ENCODE measurements at places on chromosomes 16 and 17. TPM values are rescaled to one million over a fixed set of nuclear protein-coding genes. Genes with fewer than 3 reads are reported as not detected.
A peak's percentile ranks its signal among the peaks of the same experiment; 100 is the strongest.

GRCh38 chr16:72787514-72788268, 260.2 kb downstream of the ZFHX3 start:
- DNase-seq: peak; percentile 69

DNA sequence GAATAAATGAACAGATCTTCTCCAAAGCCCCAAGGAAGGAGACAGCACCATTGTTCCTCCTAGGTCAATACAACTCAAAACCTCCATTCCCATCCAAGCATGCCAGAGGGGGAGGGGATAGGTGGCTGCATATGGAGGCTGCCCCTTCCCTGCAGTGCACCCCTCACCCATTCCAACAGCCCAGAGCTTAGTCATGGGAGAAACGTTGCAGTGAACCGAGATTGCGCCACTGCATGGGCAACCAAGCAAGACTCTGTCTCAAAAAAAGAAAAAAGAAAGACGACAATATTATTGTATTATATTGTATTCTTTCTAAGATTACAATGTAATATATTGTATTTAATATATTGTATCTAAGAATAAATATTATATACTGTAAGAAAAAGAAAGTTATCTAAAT, 36.4 kb upstream of the CD300E start:
- no peak for DNase-seq

TEX14 gene
- 0.07 TPM for total RNA-seq

MAPT gene
- 0.25 TPM for total RNA-seq

DNA sequence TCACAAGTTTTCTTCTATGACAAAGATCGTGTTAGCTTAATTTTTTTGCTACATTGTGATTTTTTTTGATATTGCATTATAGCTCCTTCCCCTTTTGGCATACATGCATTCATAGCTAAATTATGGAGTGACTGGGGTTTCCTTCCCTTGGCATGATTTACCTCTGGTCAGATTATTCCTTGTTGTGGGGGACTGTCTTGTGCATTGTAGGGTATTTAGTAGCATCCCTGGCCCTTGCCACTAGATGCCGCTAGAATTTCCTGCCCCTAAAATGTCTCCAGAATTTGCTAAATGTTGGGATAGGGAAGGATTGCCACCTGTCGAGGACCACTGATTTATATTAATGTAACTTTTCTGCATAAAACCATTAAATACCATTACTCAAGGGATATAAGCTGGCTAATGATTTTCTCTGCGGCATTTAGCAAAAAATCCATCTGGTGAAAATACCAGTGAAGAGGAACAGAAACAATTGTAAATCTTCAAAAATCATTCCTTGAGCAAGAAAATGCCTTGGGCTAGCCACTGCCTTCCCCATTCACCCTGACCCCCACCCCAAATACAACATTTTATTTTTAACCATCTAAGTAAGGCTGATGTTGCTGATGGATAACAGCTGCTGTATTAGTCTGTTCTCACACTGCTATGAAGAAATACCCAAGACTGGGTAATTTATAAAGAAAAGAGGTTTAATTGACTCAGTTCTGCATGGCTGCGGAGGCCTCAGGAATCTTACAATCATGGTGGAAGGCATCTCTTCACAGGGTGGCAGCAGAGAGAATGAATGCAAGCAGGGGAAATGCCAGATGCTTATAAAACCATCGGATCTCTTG, 195.2 kb downstream of the MAP2K6 start:
- no peak for DNase-seq

DNA sequence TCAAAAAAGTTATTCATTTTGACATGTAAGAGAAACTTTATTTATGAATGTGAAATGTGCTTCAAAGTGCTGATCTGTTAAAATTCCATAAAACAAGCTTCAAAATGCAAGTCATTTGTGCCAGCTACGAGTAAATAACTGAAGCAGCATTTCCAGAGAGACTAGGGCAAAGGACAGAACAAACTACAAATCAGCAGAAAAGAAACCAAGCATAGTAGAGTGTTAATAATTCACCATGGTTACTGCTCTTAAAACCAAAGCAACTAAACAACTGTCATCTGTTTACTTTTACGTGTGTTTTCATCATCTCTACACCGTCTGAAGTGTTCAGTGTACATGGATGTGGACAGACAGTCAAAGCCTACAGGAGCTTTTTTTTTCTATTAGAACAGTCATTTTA, 1.6 kb upstream of the ASPA start:
- DNase-seq: no peak

DNA sequence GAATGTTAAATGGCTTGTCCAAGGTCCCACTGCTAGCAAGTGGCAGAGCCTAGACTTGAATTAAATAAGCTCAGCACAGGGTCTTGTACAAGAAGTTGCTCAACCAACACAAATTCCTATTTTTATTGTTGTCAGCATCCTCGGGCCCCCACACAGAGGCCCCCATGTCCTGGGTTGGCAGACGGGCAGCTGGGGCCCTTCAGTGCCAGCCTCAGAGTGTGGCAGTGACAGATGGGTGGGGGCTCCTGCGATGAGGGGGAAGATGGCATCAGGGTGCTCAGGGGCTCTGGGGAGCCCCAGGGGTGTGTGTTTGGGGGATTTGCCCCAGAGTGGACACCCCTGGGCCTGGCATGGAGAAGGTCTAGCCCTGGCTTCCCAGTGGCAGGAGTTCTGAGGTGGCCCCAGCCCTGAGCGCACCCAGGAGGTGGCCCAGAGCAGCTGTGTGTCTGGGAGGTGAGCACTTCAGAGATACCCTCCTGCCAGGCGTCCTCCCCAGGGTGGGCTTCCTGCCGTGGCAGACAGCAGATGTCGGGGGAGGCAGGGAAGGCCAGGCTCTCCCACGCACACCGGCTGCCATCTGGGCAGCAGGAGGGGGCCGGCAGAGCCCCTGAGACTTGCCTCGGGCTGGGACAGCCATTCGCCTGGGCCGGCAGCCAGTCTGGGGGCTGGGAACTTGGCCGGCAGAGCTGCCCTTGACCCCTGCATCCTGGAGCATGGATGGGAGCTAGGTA, 150.8 kb downstream of the C16orf78 start:
- no peak for DNase-seq

DNA sequence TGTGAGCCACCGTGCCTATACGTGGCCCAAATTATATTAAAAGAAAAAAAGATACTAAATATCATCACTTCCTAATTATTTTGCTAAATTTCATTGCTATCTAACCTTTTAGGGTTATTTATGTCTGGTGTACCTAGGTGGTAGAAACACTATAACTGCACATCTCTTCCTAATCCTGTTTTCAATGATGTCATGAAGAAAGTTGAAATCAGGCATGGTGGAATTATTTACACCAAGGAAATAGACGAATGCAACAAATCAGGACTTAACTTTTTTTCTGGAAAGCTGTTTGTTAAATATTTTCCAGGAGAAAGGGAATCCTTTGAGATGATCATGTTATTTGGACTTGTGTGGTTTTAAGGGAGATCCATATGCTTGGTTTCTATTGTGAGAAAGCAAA, 39.2 kb upstream of the SKAP1 start:
- no peak for DNase-seq

GRCh38 chr17:77769762-77770161, 188.7 kb upstream of the TNRC6C start:
- no peak for DNase-seq

GRCh38 chr16:84976644-84977400, 34.5 kb downstream of the ZDHHC7 start:
- no peak for DNase-seq

CDYL2 gene
- total RNA-seq: 8.4 TPM

- DNase-seq: no peak
Observed at GRCh38 chr16:84532855-84533486, 28.5 kb upstream of the MEAK7 start.

DNA sequence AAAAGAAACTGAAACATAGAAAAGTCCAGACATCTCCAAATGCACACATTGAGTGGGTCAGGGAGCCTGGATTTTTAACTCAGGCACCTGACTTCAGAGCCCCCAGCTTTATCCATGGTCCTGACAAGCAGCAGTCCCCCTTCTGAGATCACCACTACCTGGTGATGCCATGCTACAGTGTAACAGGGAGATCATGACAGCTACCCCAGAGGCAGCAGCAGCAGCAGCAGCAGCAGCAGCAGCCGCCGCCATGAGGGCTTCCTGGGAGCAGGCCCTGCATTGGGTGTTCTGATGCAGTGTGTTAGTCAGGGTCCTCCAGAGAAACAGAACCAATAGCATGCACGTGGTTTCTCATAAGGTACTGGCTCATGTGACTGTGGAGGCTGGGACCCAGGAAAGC, 198.6 kb upstream of the SALL1 start:
- no peak for DNase-seq

DNA sequence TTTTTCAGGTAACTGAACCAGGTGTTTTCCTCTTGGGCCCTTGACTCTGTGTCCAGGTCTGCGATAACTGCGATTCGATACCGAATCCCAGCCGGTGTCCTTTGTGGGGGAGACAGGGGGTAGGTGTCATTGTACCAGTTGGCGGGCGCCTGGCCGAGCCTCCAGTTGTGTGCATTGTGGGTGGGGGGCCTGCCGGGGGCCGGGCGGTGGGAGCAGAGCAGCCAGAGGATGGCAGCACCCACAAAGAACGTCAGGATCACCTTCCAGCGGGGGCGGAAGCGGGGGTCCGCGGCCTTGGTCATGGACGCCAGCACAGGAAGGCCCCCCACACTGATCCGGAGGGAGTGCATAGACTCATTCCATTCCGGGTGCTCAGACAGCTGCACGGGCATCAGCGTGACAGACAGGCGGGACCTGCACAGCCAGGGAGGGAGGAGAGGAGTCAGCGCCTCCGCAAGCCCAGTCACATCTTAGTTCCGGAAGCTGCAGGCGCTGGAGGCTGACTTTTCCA, 12.3 kb downstream of the CANT1 start:
- DNase-seq: no peak

WNT3 gene
- total RNA-seq: 2.0 TPM

GRCh38 chr17:12982224-12982623, 35.6 kb downstream of the ELAC2 start:
- no peak for DNase-seq

WNK4 gene
- 0.96 TPM for total RNA-seq

SMURF2 gene
- 45.6 TPM for total RNA-seq

CDH16 gene
- 0.33 TPM for total RNA-seq

DNA sequence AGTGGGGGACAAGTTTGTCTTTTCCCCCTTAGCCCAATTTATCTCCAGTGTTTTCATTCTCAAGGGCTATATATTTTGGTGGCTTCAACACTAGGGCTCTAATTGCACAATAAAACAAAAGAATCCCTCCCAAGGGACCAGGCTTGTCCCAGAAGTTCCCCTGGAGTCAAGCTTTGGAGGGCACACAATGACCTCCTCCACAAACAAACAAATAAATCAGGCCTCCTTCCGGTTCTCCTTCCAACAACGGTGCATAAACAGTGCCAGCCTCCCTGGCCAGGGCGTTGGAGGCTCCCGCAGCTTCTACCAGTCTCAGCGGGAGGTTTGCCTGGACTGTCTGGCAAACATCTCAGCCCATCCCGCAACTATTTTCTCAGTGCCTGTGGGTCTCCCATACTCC, 188.0 kb upstream of the FOXF1 start:
- no peak for DNase-seq

ARL2BP gene
- 70.4 TPM for total RNA-seq

DNA sequence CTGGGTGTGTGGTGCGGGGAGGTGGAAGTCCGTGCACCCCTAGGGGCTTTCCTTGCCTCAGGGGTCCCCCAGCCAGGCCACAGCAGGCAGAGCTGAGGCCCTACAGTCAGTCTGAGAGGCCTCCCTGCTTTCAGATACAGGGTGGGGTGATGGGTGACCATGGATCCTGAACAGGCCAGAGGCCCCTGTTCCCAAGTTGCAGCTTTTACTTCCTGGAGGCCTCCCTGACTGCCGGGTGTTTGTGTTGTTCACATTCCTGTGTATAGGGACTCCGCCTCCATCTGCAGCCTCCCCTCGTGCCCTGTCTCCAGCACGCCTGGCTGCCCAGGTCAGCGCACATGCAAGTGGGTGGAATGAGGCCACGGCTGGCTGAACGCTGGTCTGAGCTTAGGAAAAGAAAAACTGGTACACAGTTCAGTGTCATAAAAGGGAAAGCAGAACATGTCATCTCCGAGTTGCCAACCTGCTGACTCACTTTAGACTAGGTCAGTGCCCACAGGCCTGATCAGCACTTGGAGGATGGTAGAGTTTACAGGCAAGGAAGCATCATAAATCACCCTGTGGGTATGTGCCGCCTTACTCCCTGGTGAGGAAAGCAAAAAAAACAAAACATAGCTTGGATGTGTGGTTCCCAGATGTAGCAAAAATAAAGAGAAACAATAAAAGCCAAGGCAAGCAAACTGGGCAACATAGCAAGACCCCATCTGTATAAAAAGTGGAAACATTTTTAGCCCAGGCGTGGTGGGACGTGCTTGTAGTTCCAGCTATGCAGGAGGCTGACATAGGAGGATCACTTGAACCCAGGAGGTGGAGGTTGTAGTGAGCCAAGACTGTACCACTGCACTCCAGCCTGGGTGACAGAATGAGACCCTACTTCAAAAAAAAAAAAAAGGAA, 6.2 kb upstream of the SLC7A6 start:
- peak; percentile 99 for DNase-seq

DHRS7C gene
- not detected for total RNA-seq

SULT1A4 gene
- 2.5 TPM for total RNA-seq

KRTAP17-1 gene
- not detected for total RNA-seq

MRPS7 gene
- total RNA-seq: 69.4 TPM

DNA sequence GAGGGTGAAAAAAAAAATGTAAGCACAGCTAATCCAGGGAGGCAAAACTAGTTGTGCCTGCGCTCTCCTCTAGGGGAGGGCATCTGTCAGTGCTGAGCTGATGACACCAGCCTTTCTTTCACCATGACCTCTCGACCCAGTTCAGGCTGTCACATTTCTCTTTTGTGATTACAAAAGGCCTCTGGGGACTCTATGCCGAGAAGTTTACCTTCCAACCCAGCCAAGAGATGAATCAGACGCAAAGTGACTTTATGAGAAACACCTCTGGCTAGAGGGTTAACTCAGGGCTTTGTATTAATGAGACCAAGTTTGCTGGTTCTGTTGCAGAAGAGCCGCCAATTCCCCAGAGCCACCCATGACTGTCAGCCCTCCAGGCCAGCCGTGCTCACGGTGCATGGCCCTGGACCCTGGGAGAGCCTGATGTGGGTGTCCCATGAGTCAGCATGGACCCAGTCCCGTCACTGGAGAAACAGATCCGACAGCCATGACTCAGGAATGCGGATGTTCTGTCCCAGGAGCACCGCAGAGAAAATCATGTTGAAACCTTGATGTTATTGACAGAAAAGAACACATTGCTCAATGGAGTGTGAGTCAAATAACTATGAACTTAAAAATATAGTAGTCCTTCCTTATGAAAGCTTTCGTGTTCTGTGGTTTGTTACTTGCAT, 437.2 kb downstream of the HS3ST3B1 start:
- DNase-seq: peak; percentile 51

MC1R gene
- 3.0 TPM for total RNA-seq

GRCh38 chr17:41864498-41864835, 756 bp downstream of the KLHL11 start:
- DNase-seq: no peak

SMIM22 gene
- total RNA-seq: 37.0 TPM

- DNase-seq: no peak
Observed at GRCh38 chr17:7393613-7394451, 493 bp downstream of the PLSCR3 start.

NDRG4 gene
- 30.1 TPM for total RNA-seq

GRCh38 chr17:31389657-31390381, 1.7 kb upstream of the RAB11FIP4 start:
- no peak for DNase-seq

Data from kidney epithelial cell (primary cell).